GM03348 (cell line): ENCODE measurements at places on chromosomes 11 and 22.
A peak's percentile ranks its signal among the peaks of the same experiment; 100 is the strongest.

DNA sequence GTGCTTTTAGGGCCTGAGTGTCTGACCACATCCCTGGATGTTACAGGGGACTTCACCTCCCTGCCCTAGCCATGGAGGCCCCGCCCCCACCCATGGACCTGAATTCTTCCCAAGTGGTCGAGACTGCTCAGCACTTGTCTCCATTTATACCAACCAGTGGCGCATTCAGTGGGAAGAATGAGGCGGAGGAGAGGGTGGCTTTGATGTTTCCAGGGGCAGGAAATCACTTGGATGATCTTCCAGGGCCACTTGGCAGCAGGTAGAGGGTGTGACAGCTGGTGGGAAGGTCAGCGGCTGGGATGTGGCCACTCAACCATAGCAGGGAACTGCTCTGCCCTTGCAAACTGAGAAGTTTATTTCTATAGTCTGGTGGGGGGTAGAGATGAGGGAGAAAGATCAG is 155.1 kb upstream of the BLID start:
- DNase-seq: no peak

DNA sequence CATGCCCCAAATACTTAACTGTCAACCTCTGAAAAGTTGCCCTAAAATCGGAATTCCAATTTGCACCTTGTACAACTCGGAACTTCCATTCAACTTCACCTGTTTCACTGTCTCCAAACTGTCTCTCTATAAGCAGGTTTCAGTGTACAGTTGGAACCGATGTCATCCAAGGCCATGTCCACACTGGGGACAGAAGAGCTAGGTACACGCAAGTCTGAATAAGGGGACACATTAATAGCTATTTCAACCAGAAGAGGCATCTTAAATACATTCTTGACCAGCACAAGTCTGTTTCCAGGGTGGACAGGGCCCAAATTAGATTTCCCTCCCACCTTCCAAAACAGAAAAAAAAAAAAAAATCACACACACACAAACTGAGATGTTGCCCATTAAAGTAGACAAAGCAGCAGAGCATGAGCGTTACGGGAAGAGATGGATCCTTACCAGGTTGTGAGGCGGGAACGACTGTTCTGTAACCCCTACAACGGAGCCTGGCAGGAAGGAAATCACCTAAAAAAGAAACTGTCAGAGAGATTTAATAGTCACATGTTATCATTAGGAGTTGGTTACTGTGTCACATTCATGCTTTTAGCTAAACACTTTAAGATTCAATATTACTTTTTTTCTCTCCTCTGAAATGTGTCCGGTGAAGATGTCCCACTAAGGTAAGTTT is 1.7 kb downstream of the CREBZF start:
- no peak for DNase-seq

DNA sequence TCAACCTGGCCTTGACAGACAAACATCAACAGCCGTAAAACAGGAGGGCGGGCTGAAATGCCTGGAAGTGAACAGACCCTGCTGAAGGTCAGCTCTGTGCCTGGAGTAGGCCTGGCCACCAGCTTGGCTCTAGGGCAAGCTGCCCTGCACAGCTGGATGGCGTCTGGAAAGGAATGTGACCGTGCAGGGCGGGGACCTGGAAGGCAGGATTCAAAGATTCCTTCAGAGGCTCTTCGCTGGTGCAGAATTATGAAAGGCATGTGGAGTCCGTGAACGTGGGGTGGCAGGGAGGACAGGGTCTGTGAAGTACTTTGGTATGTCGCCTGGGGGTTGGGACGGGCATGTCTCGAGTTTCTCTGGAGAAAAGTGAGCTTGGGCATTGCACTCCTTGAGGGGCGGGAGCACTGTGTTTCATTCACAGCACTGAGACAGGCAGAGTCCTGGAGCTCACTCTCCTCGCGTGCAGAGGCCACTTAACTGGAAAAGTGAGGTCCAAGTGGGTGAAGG is 1.5 kb downstream of the EHD1 start:
- peak; percentile 74 for DNase-seq

- no peak for DNase-seq
Measured at GRCh38 chr22:48923165-48923865, 904.4 kb downstream of the BRD1 start.

DNA sequence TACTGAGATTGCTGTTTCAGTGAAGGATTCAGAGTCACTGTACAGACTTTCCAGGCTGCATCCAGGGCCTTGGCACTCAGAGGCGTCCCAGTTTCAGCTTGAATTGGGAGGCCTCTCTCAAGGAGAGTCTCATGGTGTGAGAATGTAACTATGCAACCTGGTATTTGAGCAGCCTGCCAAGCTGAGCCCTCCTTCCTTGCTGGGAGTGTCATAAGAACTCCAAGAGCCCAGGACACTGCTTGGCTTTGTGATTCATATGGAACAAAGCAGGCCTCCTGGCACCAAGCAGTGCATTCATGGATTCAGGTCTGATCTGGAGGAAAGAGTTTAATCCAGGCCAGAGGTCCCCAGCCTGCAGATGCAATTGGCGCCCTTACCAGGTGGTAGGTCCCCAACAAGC is 171.7 kb downstream of the DBX1 start:
- DNase-seq: peak; percentile 85

DNA sequence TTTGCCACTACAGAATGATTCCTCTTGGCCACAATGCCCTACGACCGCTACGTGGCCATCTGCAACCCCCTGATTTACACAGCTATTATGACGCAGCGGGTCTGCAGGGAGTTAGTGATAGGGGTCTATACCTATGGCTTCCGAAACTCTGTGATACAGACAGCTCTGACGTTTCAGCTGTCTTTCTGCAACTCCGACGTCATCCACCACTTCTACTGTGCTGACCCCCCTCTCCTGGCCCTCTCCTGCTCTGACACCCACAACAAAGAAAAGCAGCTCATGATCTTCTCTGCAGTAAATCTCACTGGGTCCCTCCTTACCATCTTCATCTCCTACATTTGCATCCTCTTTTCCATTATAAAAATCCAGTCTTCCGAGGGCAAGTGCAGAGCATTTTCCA is 52.3 kb upstream of the OR5P2 start:
- no peak for DNase-seq

DNA sequence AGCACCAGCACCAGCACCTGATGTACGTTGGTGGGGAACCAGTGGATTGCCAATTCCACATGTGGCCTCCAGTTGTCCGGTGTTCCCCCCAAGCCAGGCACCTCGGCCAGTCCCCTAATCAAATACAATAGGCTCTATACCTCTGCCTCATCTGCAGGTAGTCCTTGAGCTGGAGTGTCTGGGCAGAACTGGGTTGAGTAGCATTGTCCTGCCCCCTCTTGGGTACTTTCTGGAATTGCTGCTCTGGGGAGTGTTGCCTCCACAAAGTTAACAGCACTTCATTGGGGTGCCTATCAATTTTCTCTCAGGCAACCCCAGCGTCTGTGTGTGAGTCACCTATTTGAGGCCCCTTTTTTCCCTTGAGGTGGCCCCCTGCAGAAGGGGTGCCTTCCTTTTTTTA is 413.0 kb upstream of the LARGE1 start:
- DNase-seq: no peak

DNA sequence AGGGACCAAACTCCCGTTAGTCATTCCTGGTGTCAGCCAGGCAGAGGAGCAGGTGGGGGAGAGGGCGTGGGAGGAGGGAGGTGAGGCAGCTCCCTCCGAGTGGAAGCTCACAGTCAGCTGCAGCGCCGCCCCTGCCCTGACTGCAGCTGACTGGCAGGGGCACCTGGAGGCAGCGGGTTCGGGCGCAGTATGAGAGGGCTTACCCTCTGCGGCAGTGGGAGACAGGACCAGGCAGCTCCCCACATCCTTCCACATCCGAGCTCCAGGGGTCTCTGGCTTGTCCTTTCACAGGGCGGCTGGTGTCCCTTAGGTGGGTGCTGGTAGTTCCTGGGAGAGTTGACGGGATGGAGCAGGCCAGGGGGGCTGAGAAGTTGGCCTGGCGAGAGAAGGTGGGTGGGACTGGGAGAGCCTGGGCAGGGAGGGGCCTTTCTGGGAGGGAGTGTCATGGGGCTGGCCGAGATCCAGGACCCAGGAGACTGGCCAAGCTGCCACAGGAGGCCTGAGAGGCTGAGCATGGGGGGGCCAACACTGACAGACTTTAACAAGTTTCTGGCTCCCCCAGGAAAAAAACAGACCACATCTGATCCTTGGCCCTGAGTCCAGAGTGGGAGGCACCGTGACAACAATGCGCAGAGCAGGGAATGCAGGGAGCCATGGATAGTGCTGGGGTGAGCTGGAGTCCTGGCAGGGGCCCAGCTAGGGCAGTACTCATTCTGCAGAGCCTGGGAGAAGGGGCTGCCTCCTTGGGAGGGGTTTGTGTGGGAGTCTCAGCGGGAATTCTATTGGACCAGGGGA is 4.9 kb downstream of the ADORA2A start:
- DNase-seq: peak; percentile 75

DNA sequence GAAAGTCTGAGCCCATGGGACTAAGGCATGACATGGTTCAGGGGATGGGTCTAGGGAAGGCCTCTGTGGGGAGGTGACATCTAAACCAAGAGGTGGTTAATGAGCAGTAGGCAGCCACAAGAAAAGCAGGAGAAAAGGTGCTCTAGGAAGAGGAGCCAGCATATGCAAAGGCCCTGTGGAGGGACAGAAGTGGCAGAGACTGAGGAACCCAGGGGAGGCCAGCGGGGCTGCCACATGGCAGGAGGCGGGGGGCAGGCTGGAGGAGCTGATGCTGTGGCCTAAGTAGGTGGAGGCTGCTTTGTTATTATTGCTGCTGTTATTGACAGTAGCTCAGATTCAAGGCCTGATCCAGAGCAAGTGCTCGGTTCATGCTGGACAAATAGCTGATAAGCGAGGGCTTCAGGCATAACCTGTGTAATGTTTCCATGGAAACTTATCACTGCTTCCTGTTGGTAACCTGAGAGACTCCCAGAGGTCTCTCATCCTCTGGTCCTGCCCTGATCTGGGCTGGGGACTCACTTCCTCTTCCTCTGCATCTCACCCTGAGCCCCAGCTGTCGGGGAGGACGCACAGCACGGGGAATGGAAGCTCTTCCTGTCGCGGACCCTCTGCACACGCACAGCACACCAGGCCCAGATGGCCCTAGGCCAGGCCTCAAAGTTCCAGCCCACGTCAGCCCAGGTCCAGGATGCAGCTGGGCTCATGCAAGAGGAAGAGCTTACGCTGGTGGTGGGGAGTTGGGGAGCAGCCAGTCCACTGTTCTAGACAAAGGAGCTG is 75.2 kb upstream of the TP53I11 start:
- DNase-seq: no peak

DNA sequence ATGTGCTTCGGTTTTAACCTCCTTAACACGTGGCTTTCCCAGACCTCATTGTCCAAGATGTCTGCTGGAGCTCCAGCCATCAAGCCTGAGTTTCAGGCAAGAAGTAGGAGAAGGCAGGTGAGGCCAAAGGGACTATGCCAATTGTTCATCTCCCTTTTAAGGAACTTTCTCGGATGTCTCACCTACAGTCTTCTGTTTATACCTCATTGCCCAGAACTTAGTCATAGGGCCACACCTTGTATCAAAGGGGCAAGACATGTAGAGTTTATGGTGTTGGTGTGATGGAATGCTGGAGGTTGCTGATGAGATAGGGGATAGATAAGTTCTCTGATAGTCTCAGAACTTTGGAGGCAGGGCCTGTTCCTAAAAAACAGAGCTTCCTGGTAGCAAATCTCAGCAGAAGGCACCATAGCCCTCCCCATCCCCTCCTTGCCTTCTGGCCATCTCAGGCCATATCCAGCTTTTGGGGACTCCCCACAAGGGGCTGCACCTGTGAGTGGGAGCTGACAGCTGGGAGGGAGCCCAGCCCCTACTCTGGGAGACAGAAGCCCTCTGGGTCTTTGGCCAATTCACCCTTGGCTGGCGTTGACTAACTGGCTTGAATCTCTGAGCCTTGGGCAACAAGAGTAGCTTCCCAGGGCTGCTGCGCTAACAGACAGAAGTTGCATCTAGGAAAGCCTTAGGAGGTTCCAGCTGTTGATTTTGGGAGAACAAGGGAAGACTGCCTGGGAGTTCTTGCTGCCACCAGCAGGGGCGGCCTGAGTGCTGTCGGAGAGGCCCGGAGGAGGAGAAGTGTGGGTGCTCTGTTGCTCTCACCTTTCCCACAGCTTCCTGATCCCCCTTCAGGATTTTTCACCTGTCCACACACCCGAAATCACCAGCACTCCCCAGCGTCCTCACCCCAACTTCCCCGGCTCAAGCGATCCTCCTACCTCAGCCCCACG is 149.8 kb upstream of the THY1 start:
- no peak for DNase-seq

DNA sequence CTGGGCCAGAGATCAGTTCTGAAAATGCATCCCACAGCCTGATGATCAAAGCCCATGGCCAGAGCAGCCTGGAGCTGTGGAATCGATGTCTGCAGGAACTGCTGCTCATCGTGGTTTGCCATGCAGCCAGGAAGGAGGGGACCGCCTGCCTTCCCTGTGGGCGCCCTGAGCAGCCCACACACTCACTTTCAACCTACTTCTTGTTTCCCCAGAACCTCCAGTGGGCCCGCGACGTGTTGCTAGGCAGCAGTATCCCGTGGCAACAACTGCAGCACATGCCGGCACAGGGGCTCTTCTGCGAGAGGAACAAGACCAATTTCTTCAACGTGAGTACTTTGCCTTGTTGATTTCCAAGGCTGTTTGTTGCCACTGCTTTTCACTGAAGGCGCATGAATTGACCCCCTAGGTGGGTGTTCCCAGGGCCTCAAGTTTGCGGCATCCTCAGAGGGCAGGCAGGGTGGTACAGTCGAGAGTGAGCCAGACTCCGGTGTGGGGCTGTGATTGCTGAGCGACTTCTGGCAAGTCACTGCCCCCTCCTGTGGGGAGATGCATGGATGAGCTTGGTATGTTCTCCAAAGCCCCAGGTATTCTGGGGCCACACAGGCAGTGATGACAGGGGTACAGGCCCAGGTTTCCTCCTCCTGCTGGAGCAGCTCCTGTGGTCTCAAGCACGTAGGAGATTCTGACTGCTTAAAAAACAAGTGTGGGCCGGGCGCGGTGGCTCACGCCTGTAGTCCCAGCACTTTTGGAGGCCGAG is 47.0 kb upstream of the SUSD2 start:
- DNase-seq: no peak

DNA sequence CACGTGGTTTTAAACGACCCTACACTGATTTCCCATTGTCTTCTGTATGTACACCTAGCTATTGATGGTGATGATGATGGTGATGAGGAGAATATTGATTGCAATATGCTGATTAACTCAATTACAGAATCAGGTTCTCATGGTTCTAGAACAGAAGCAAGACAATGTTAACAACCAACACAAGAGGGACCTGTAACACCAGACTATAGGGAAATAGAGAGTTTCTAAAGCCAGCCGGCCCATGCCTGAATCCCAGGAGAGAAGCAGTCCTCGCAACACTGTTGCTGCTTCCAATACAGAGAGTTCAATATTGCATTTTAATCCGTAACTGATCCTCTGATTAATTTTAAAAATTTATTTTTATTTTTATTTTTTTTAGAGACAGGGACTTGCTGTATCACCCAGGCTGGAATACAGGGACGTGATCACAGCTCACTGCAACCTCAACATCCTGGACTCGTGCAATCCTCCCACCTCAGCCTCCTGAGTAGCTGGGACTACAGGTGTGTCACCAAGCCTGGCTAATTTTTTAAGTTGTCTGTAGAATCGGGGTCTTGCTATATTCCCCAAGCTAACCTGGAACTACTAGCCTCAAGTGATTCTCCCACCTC is 22.2 kb upstream of the UBASH3B start:
- DNase-seq: peak; percentile 78
